ENCODE measurements at places on chromosomes 12 and 14. TPM values are rescaled to one million over a fixed set of nuclear protein-coding genes. Genes with fewer than 3 reads are reported as not detected.

DNA sequence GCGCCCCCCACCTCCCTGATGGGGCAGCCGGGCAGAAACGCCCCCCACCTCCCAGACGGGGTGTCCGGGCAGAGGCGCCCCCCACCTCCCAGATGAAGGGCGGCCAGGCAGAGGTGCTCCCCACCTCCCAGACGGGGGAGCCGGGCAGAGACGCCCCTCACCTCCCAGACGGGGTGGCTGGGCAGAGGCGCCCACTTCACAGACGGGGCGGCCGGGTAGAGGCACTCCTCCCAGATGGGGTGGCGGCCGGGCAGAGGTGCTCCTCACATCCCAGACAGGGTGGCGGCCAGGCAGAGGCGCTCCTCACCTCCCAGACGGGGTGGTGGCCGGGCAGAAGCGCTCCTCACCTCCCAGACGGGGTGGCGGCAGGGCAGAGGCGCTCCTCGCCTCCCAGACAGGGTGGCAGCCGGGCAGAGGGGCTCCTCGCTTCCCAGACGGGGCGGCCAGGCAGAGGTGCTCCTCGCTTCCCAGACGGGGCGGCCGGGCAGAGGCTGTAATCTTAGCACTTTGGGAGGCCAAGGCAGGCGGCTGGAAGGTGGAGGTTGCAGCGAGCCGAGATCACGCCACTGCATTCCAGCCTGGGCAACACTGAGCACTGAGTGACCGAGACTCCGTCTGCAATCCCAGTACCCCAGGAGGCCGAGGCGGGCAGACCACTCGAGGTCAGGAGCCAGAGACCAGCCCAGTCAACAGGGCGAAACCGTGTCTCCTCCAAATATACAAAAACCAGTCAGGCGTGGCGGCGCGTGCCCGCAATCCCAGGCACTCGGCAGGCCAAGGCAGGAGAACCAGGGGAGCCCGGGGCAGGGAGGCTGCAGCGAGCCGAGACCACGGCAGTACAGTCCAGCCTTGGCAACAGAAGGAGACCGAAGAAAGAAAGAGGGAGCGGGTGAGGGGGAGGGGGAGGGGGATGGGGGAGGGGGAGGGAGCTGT, 12.9 kb upstream of the PXN start:
- no peak for DNase-seq

GRCh38 chr12:96501908-96502307, 12.5 kb downstream of the CFAP54 start:
- DNase-seq: no peak

- DNase-seq: peak; percentile 70
Observed at GRCh38 chr12:4918950-4919660, 9.4 kb downstream of the KCNA1 start.

DNA sequence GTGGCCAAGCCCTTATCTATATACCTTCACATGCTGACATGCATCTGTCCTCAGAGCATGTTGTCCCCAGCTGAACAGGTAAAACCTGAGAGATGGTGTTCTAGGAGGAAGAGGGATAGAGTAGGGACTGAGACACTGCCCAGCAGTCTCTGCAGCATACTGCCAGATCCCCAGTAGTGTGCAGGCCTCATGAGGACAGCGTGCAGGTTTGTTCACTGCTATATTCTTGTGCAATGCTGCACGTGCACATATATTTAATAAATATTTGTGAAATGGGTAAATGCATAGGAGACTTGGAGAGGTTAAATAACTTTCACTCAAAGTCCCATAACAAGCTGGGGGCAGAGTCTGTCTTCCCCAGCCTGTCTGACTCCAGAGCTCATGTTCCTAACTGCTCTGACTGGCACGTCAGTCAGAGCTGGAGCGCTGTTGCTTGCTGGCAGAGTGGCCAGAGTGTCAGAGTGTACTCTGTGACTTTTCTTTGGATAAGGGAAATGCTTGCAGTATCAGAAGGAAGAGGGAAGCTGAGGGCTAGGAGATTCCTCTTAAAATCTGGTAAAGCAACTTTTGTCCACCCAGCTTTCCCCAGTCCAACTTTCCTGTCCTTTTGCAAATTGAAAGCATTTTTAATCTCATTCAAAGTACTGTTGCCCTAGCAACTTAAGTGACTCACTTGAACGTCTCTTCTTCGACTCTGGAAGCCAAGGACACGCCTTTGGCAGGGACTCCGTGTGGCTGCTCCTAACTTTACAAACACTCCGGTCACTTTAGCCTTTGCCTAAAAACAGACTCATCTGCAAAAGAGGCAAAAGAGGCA, 14.9 kb upstream of the POLR3B start:
- DNase-seq: peak; percentile 60

DNA sequence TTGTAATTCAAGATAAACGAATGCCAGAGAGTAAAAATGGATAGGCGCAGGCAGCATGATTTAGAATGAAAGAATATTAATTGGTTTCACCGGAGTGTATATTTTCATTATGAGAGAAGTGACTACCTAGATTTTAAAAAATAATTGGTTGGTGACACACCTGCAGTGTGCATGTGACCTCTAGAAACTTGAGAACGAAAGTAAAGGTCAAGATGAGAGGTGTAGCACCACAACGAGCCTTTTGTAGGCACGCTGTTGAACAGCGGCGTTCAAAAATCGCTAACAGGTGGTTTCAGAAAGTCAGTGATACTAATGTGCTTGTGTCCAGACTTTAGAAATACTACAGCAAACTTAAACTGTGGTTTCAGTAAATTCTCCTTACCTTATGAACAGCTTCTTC, 123.8 kb downstream of the NPAS3 start:
- DNase-seq: peak; percentile 5

DNA sequence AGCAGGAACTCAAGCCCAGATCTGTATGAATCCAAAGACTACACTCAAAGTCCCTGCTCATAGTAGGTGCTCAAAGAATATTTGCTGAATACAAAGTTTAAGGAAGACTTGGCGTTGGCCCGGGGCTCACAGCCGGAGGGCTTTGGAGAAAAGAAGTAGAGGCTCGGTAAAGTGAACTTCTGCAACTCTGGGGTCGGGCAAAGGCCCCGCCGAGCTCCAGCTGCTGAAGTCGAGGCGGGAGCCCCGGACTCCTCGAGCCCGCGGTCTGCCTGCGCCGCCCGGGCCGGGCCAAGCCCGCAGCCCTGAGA, 335 bp downstream of the GCN1 start:
- DNase-seq: no peak

- DNase-seq: peak; percentile 68
Observed at GRCh38 chr12:117900561-117900960, 68.2 kb downstream of the KSR2 start.

DNA sequence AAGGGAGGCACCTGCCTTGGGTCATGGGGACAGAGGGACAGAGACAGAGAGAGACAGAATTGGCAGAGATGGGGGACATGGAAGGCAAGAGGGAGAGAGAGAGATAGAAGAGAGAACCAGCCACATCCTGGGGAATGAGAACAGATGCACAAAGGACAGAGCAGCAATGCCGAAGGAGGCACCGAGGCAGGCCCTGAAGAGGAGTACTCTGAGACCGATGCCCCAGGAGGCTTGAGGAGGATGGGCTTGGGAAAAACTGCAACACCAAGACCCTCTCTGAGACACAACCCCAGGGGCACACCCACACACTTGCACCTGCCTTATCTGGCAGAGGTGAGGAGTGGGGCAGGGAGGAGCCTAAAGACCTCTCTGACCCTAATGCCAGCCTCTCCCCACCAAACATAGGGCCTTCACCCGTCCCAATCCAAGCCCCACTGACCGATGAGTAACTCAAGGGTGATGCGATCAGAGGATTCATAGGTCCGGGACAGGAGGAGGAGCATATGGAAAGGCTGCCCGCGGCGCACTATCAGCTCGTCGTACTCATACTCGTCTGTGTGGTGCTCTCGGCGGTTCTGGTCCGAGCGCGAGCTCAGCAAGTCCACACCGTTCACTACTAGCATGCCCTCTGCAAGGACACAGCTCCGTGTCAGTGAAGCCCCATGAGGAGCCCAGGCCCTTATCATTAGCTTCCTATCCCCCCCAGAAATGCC, 1.6 kb downstream of the TGM1 start:
- DNase-seq: no peak

DNA sequence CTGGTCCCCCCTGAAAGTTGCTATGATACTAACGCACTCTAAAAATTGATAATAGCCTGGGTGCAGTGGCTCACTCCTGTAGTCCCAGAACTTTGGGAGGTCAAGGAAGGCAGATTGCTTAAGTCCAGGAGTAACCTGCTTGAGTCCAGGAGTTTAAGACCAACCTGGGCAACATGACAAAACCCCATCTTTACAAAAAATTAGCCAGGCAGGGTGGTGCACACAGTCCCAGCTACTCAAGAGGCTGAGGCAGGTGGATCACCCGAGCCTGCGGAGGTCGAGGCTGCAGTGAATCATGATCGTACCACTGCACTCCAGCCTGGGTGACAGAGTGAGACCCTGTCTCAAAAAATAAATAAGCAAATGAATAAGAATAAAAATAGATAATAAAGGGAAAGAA, 42.9 kb downstream of the HEATR5A start:
- DNase-seq: no peak

GRCh38 chr14:103693515-103693914, 21.7 kb downstream of the XRCC3 start:
- DNase-seq: no peak

- no peak for DNase-seq
Observed at GRCh38 chr14:31337331-31337730, 83.0 kb downstream of the HEATR5A start.

- no peak for DNase-seq
Observed at GRCh38 chr12:90905691-90906370, 49.1 kb downstream of the CCER1 start.

- peak; percentile 80 for DNase-seq
Observed at GRCh38 chr14:33534632-33535031, 416.2 kb downstream of the EGLN3 start.

DNA sequence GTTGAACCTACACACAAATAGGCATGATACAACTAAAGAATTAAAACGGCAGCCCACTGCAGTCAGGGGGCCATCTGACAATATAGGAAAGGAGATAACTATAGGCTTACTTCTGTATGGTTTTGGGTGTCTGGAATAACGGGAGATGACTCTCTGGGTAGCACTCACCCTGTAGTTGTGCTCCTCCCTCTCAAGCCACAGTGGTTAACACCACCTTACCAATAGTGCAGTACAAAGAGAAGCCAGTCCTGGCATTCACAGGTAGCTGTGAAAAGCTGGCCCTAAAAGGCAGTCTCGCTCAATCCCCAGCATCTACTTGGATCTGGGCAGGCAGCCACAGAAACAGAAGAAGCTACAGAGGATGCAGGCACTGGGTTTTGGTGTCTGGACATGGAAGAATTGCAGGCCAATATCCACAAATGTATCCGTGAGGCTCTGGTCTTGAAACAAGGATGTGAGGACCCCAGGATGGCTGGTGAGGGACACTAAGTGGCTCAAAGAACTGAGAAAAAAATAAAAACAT, 93.0 kb downstream of the DPF3 start:
- DNase-seq: no peak

- peak; percentile 1 for DNase-seq
Observed at GRCh38 chr14:47022721-47023120, 371.1 kb upstream of the RPL10L start.

- peak; percentile 73 for DNase-seq
Observed at GRCh38 chr14:63752449-63753169, 24.7 kb upstream of the SGPP1 start.

DNA sequence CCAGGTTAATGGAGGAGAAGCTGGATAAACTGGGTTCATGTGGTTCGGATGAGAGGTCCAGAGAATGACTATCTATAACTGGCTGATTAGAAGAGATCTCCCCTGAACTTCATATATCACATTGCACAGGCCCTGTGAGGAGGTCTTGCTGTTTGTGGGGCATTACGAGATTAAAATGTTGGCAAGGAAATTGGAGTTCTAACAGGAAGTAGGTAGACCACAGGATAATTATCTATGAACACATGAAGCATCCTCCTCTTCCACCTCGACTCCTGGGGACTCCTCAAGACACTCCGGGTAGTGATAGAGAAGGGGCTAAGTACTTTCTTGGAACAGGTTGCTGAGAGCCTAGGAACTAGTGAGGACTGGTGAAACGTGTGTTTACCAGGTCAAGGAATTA, 418.8 kb downstream of the KCNH5 start:
- DNase-seq: no peak

DNA sequence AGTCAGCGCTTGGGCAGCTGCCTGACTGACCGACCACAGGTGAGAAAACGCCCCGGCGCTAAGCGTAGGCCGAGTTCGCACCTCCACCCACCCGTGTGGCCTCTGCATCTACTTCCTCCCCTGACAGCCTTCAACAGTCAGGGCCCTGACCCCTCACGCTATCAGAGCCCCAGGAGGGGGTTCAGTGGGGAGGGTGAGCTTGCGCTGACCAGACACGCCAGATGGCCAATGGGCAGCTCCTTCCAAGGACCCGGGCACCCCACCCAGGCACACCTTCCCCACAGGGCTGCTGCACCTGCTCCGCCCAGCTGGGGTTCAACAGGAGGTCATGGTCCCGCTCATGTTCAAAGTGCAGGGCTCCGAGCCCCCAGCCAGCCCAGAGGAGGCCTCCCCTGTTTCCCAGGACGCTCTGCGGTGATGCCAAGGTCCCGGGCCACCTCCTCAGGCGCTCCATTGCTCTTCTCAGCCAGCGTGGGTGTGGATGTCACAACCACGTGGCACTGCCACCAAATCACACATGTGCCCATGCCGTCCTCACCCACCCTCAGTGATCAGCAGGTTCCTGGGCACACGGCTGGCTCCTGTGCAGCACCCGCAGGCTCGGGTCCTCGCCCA, 48.7 kb upstream of the BCL11B start:
- DNase-seq: no peak

- DNase-seq: no peak
Observed at GRCh38 chr14:64394423-64394822, 6.3 kb downstream of the MTHFD1 start.

DNA sequence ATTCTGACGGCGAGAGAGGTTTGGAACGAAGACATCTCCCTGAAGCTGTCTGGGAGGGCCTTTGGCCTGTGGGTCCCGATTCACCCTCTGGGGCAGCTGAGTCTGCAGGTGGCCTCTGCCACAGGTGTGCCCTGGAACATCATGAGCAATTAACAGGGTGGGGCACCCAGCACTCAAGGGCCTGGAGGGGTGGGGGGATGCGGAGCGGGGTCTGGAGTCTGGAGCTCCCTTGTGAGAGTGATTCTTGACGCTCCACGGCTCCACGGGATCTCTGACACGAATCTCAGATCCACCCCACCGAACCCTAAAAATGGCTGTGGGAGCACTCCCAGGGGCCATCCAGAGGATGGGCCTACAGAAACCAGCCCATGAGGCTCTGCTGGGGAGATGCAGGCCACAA, 8.3 kb downstream of the ITPK1 start:
- no peak for DNase-seq

- peak; percentile 60 for DNase-seq
Observed at GRCh38 chr12:15788233-15789219, 662 bp downstream of the EPS8 start.

- no peak for DNase-seq
Observed at GRCh38 chr12:95703986-95704385, 86.6 kb downstream of the NTN4 start.

Gene ABCB9
- total RNA-seq: 6.4 TPM

Gene NR1H4
- not detected for total RNA-seq

Gene NFE2
- not detected for total RNA-seq

Gene SPRYD3
- 23.8 TPM for total RNA-seq

All from Daoy (cell line).